ENCODE measurements at places on chromosomes 3 and 15. TPM values are rescaled to one million over a fixed set of nuclear protein-coding genes. Genes with fewer than 3 reads are reported as not detected.

DNA sequence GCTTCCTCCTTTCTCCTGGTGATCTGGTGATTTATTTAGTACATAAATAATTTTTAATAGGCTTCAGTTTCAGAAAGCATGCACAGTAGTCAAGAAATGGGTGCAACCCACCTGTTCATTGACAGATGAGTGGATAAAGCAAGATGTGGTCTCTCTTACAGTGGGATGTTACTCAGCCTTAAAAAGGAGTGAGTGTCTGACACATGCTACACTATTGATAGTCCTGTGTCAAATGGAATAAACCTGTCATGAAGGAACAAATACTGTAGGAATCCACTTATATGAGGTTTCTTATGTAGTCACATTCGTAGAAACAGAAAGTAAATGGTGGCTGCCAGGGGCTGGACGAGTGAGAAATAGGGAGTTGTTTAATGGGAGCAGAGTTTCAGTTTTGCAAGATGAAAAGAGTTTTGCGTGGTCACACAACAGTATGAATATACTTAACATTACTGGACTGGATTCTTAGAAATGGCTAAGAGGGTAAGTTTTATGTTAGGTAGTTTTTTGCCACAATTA, 56.0 kb upstream of the PPARG start:
- DNase-seq = no peak
- H3K36me3 ChIP-seq = no peaks in the 10 kb centered on the region
- H3K4me3 ChIP-seq = no peak overlapping the region
- H3K4me1 ChIP-seq = no peaks in the 10 kb centered on the region

DNA sequence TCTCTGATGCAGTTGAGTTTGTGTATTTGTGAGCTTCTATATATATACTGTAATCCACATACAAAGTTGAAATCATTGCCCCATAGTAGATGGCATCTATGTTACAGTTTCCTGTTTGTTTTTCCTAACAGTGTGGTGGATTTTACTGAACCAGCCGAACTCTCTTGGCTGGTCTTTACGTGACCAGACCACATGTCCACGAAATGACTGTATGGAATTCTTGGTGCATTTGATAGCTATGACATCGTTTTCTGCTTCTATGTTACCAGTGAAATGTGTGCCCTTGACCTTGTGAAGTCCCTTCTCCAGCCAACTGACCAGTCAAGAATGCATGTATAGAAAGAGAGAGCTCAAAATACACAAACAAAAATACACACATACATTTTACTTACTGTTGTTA, 1.8 kb downstream of the KCNMB2 start:
- H3K36me3 ChIP-seq = no peaks in the 10 kb centered on the region
- H3K4me3 ChIP-seq = no peak overlapping the region
- H3K27me3 ChIP-seq = peaks cover 24% of the 10 kb centered on the region

DNA sequence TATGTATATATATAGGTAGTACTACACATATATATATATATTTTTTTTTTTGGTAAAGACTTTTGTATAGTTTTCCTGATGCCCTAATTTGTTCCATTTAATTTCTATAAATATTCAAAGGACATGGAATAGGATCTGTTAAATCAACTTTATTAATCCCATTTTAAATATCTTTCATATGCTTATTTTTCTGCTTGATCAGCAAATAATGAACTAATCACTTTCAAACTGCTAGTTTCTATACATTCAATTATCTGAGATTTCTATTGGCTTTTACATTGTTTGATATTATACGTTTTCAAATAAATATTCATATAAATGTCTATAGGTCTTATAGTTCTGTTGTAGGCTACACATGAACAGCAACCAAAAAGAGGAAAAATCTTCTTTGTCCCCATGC, 21.7 kb downstream of the ZXDC start:
- no peak overlapping the region for H3K4me3 ChIP-seq
- H3K4me1 ChIP-seq = peaks cover 24% of the 10 kb centered on the region
- H3K36me3 ChIP-seq = peaks cover 50% of the 10 kb centered on the region

DNA sequence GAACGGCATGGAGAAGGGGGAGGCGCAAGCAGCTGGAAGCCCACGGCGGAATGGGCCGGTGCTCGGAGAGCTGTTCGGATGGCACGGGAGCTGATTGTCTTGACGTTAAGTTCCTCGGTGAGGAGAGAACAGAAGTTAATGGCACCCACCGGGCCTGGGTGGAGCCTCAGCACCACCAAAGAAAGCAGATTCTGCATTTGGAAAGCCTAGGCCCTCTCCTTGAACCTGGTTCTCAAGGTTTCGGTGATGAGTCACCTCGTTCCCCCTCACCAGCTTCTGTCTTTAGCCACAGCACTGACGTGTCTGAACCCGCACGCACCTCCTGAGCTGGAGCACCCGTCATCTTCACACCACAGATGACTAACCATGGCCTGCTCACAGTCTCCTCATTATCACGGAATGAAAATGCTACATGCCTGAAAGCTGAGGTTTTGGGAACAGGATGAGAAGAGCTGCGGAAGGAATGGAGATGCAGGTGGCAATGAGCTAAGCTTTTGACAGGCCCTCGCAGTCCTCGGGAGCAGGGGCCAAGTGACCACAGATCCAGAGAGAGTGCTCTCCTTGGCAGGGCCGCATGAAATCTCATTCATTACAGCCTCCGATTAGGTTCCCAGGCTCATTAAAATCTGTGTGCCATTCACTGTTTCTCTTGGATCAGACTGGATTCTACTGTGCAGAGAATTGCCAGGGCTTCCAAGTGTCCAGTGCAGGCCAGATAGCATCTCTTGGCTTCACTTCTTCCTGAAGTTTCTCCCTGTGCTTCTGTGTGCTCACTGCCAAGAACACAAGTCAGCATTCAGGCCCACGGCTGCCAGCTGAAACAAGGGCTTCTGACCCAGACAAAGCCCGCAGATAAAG, 96.3 kb upstream of the DLG1 start:
- no peaks in the 10 kb centered on the region for H3K36me3 ChIP-seq
- no peak overlapping the region for H3K27ac ChIP-seq
- H3K4me1 ChIP-seq = no peaks in the 10 kb centered on the region
- no peak for DNase-seq
- no peaks in the 10 kb centered on the region for H3K27me3 ChIP-seq
- no peak overlapping the region for H3K4me3 ChIP-seq

DNA sequence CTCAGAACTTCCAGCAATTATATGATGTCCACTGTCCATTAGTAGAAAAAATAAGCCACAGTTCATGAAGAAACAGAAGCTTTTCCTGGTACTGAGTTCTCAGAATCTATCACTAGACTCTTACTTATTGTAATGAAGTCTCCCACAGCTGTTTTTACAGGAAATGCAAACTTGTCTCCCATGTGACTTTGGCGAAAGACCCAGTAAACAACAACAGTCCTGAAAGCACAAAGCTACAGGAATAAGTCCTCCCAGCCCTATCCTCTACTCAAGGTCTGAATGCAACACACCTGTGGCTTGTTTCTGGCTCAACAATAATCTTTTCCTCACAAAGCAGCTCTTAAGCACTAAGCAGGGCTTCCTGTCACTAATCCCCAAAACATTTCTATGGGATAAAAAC, 55.9 kb downstream of the EOMES start:
- no peaks in the 10 kb centered on the region for H3K27me3 ChIP-seq
- no peak overlapping the region for H3K4me3 ChIP-seq
- H3K36me3 ChIP-seq = no peaks in the 10 kb centered on the region
- no peak for DNase-seq
- H3K4me1 ChIP-seq = no peaks in the 10 kb centered on the region

GRCh38 chr3:139454346-139454745, 22.0 kb downstream of the RBP2 start:
- no peaks in the 10 kb centered on the region for H3K27me3 ChIP-seq
- H3K4me3 ChIP-seq = no peak overlapping the region
- H3K4me1 ChIP-seq = no peaks in the 10 kb centered on the region
- H3K36me3 ChIP-seq = no peaks in the 10 kb centered on the region

DNA sequence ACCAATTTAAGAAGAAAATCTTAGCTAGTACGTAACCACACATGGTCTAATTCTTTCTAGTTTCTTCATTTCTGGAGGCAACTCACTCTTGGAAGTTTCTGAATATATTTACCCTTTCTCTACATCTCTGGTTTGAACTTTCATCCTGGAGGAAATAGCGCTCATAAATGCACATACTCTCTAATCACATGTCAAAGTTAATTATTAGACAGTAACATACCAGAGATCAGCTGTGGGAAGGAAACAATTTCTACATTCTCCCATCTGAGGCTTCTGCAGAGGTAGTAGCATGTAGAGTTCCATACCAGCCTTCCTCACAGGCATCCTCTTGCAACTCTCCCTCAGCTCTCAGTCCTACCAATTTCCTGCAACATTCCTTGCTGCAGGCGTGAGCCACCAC, 132.5 kb downstream of the RBPMS2 start:
- H3K27me3 ChIP-seq = no peaks in the 10 kb centered on the region
- no peak overlapping the region for H3K27ac ChIP-seq

GRCh38 chr15:66249605-66250174, 3.9 kb downstream of the MEGF11 start:
- H3K4me1 ChIP-seq = peaks cover 27% of the 10 kb centered on the region
- no peak overlapping the region for H3K27ac ChIP-seq
- H3K4me3 ChIP-seq = no peak overlapping the region
- H3K27me3 ChIP-seq = peaks cover 35% of the 10 kb centered on the region
- no peaks in the 10 kb centered on the region for H3K36me3 ChIP-seq

DNA sequence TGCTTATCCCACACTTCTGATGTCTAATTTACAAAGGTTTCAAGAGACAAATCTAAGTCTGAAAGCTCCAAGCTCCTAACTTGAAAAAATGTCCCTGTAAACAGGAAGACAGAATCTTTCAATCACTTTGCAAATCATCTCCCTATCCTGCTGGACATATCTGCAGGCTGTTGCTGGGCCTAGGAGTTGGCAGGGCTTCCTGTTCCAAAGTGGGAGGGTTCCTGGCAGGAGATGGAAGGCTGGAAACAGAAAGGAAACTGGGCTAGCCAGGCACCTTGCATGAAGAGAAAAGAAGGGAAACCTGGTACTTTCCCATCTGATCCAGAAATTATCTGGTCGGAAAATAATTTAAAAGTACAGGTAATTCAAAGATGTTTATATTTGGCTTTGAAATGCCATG, 227.3 kb upstream of the IL12A start:
- no peaks in the 10 kb centered on the region for H3K36me3 ChIP-seq
- no peak overlapping the region for H3K4me3 ChIP-seq
- H3K27me3 ChIP-seq = no peaks in the 10 kb centered on the region
- no peak for DNase-seq

- H3K27me3 ChIP-seq = no peaks in the 10 kb centered on the region
- H3K4me3 ChIP-seq = no peak overlapping the region
- H3K27ac ChIP-seq = no peak overlapping the region
Measured at GRCh38 chr3:132283916-132284405, 33.2 kb upstream of the ACP3 start.

- no peak for DNase-seq
- H3K27ac ChIP-seq = no peak overlapping the region
- no peak overlapping the region for H3K4me3 ChIP-seq
- no peaks in the 10 kb centered on the region for H3K27me3 ChIP-seq
- no peaks in the 10 kb centered on the region for H3K4me1 ChIP-seq
Measured at GRCh38 chr3:148906667-148907066, 41.6 kb downstream of the CPA3 start.

NDUFAF3 gene
- 181 TPM for total RNA-seq

CCR1 gene
- 1.9 TPM for total RNA-seq

KNG1 gene
- total RNA-seq = not detected

TGM5 gene
- total RNA-seq = not detected

UBA7 gene
- total RNA-seq = 3.5 TPM

DUOX1 gene
- 0.56 TPM for total RNA-seq

RTP4 gene
- total RNA-seq = 0.16 TPM

Data from gastrocnemius medialis (tissue), 4 donors.